ENCODE measurements at places on chromosomes 11 and 22.

GRCh38 chr22:43038325-43038724 lies 23.4 kb upstream of the PACSIN2 start:
- DNase-seq, result no peak

DNA sequence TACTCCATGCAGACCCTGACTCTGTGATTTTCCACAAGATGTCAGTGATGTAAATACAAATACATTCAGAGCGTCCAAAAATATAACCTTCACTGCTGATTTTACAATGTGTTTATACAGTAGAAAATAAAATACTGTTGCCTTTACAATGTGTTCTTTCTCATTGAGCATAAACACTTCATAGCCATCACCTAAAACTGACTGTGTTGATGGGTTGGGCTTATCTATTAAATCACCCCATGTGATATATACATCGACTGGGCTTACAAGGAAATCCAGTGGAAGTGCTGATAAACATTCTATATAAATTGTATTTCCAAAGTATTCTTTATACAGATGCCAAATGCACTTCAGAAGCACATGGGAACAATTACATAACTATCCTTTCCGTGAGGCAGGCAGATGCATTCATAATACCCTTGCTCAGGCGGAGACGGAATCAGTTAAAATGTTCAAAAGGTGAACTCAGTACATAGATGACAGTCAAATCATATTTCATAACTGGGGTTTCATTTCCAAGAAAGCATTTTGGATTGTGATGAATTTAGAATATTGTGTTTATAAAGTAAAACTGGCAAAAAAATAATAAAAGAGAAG lies 27.7 kb downstream of the DDI1 start:
- DNase-seq, result no peak

DNA sequence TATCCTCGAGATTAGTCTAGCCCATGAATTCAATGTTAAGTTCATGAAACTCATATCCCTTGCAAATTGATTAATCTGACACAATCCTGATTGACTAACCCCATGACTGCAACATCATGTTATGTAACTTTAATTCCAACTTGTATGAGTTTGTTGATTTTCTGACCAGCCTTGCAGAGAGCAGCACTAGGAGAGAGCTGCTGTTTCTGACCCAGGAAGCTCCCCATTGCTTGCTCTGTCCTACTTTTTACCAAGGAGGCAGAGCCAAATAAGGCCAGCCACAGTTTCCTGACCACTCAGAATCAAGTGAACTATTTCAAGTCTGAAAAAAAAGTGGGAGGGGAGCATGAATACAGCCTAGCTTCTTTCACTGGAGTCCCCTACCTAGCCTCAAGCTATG lies 13.2 kb downstream of the MPZL3 start:
- DNase-seq, result no peak

DNA sequence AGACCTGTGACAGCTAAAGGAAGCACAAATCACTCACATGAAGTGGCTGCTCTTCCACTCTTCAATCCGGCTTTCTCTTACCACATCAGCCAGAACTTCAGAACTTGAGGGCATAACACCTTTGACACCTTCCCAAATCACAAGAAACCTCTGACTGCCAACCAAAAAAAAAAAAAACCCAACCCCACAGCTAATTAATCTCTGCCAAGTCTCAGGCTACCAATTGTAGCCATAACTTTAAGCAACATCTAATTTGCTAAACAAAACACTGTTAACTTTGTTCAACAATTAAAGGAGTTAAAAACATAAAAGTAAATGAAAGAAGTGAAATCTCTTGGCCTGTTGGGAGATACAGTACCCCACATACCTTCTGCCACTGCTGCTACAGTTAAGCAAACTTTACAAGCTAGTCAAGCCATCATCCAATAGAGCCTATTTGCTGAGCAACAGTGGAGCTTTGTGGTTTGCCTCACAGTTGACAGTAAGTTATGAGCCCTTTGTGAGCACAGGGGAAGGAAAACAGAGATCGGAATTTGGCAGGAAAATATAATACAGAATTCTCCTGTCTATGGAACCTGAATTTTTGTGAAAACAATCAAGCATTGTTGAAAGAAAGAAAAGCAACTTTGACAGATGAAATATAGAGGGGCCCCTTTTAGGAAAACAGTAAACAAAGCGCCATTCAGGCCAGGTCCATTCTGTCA lies at the start of gene SOX6:
TSS of gene SOX6 (minus strand) at position 490 of the 704 bp plus-strand sequence. CDS start 15,298 bp downstream, outside the sequence.
- DNase-seq, result no peak

- DNase-seq, result no peak
Measured at GRCh38 chr11:89504270-89504669, 13.1 kb upstream of the NOX4 start.

DNA sequence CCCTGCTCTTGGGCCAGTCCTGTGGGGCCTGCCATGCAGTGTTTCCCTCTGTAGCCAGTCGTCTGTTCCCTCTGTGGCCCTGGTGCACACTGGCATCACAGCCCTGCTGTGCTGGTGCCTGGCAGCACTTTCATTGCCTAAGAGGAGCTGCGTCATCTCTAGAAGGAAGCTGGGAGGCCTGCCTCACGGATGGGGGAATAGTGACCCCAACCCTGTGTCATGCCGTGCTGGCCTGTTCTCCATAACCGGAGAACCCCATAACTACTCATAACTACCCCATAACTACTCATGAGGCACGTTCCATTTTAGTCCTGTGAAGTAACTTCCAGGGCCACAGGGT lies 14.0 kb downstream of the RAB36 start:
- DNase-seq, result no peak

GRCh38 chr22:27179161-27179560 lies 521.8 kb downstream of the MIAT start:
- no peak for DNase-seq

DNA sequence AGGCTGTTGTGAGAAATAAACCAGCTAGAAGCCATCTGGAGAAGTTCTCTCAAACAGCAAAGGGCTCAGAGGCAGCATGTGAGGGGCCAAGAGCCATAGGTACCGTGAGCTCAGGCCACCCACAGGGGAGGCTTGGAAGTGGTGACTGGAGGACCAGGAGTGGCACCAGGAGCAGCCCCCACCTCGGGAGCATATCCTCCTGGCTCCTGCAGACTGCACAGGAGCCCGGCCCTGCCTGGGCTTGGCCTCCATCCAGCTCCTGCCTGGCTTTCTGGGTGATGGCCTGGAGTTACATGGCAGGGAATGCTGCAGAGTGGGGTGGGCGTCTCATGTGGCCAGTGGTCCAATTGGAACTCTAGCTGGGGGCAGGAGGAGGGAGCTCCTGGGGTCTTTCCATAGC lies 4.2 kb upstream of the MPPED1 start:
- no peak for DNase-seq

DNA sequence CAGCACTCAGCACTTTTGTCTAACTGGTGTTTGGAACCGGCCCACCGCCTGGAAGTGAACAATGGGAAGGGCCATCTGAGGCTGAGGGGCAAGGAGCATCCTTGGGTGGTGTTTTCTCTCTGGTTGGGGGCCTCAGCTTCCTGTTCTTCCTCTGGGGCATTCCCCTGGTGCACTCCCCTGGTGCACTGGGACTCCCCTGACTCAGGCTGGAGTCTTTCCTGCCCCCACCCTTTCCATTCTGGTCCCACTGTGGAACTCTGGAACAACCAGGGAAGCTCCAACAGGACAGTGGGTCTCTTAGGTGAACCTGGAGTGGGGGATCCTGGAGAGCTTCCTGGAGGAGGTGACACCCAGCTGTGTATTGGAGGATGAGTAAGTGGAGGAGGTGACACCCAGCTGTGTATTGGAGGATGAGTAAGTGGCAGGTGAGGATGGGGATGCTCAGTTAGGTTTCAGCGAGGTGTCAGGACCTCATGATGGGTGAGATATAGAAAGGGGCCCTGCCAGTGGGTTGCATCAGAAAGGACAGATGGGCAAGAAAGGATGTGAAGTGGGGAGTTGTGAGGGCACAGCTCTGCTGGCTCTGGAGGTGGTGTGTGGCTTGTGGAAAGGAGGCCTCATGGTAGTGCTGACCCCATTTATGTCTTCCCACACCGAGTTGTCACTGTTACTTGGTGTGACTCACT lies 132.1 kb downstream of the OSBP2 start:
- DNase-seq, result peak; percentile 52

- no peak for DNase-seq
Measured at GRCh38 chr11:638631-639331, 1.7 kb downstream of the DRD4 start.

- no peak for DNase-seq
Measured at GRCh38 chr22:44125421-44125820, 55.3 kb upstream of the PARVG start.

- DNase-seq, result no peak
Measured at GRCh38 chr22:41777749-41778425, 22.6 kb upstream of the CCDC134 start.

DNA sequence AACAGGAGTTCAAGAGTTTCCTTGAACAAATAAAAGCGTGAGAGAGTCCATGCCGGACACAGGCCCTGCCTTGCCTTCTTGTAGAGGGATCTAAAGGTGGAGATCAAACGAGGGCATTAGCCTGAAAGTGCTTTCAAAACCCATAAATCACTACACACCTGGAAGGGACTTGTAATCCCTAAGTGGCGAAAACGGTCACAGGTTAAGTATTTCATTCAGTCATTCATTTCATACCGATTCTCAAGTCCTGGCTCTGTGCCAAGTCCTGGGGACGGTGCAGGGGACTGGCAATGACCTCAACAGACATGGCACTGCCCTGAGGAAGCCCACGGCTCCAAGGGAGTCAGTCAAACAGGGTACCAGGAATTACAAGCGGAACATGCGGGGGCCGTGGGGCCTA lies 26.6 kb downstream of the ELFN2 start:
- no peak for DNase-seq

- no peak for DNase-seq
Measured at GRCh38 chr11:47534704-47535251, 18.2 kb downstream of the CELF1 start.

GRCh38 chr11:4074266-4074665 lies 20.3 kb upstream of the RRM1 start:
- no peak for DNase-seq

DNA sequence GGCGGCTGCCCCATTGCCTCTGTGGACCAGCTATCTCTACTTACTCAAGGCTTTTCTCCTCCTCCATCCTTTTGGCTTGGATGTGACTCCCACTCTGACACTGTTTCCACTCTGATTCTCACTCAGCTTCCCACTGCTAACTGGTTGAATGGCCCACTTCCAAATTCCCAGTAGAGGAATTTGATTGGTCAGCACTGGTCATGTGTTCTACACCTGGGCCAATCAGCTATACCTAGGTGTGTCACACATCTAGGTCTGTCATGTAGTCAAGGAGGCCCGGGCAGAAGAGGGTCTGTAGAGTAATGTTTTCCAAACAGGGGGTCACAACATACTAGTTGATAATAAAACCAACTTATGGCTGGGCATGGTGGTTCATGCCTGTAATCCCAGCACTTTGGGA lies 53.3 kb downstream of the TPBGL start:
- DNase-seq, result no peak

- no peak for DNase-seq
Measured at GRCh38 chr11:60858236-60858635, 2.5 kb upstream of the PTGDR2 start.

DNA sequence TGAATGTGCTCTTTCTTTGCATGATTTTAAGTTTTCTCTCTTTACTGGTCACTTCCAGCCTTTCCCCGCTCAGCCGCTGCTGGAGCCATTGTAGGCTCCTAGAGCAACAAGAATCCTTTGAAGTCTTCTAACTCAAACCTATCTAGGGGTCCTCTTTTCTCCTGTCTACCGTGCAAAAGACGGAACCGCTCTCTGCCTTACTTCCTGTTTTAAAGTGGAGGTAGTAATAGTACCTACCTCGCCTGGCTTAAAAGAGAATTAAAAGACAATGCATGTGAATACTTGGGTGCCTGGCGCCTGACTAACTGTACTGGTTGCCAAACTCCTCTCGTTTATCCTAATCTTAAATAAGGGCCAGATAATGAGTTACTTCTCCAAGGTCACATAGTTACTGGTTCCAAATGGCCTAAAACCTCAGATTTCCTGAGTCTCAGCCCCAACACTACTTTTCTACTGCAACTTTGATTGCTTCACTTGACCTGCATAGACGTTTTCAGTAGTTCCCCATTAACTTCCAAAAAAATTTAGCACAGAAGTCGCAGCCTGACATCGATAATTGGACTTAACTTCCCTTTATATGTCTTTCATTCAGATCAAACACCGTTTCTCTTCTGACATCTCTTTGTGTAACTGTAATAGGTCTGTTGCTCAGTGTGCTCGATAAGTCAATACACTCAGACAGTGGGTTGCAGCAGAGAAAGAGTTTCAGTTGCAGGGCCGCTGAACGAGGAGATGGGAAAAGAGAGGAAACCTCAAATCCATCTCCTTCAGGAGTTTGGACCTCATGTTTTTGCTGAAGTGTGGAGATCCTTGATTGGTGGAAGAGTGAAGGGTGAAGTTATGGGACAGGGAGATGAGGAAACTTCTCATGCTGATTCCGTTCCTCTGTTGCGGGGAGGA lies 891 bp downstream of the SAMM50 start:
- no peak for DNase-seq

GRCh38 chr22:43731988-43732387 lies 80.1 kb downstream of the EFCAB6 start:
- no peak for DNase-seq

- DNase-seq, result no peak
Measured at GRCh38 chr11:116473206-116473769, 299.5 kb downstream of the BUD13 start.

- no peak for DNase-seq
Measured at GRCh38 chr11:1397146-1397861, 7.6 kb downstream of the BRSK2 start.

GRCh38 chr22:44906248-44906936 lies 103.4 kb downstream of the PHF21B start:
- no peak for DNase-seq

GRCh38 chr11:99349151-99349673 lies 328.5 kb downstream of the CNTN5 start:
- DNase-seq, result no peak

DNA sequence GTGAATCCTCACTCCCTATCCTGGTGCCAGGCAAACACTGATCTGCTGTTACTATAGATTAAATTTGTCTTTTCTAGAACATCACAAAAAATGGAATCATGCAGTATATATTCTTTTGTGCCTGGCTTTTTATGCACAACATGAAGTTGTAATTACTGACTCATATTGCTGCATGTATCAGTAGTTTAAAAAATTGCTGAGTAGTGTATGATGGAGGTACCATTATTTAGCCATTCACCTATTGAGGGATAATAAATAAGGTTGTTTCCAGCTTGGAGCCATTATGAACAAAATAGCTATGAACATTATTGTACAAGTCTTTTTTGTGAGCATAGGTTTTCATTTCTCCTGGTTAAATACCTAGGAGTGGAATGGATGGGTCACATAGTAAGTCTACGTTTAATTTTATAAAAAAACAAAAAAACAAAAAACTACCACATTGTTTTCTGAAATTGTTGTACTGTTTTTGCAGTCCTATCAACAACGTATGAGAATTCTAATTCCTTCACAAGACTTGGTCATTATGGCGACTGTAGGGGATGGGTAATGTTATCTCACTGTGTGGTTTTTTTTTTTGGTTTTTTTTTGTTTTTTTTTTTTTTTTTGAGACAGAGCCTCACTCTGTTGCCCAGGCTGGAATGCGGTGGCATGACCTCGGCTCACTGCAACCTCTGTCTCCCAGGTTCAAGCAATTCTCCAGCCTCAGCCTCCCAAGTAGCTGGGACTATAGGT lies 111.6 kb downstream of the USP35 start:
- no peak for DNase-seq

GRCh38 chr11:100878474-100878873 lies 191.4 kb downstream of the ARHGAP42 start:
- DNase-seq, result no peak

- DNase-seq, result no peak
Measured at GRCh38 chr11:5700421-5701054, 10.9 kb downstream of the TRIM22 start.

All from stimulated activated CD8-positive, alpha-beta memory T cell treated with anti-CD3 and anti-CD28 coated beads, Interleukin-7, amount 100 ng/mL, for 48 hours (primary cell).